ENCODE measurements at places on chromosomes 7 and 10.

DNA sequence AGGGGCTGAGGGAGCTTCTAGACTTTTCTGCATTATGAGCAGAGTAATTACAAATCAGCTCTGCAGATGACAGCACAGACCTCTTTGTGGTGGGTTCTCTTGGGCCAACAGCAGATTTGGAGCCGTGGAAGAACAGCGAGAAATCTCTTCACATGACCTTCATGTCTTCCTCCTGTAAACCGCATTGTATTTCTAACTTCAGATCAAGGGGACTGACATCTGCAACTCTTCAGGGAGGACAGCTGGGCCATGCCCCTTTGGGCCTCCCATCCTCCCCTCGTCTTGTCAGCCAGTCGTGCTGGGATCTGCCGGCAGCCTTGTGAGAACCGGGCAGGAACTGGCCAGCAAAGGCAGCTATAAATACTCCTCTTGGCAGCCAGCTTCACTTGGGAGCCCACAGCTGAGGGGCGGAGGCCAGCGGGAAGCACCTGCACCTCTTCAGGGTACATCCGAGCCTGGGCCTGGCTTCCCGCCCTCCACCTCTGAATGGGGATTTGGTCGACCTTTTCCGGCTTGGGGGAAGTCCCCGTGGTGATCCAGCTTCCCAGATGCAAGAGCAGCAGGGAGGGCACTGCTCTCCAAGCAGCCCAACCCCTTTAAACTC is 54.7 kb downstream of the STEAP1B start:
- DNase-seq = peak; percentile 76

- peak; percentile 45 for DNase-seq
Observed at GRCh38 chr10:97081621-97082235, 104.0 kb downstream of the SLIT1 start.

DNA sequence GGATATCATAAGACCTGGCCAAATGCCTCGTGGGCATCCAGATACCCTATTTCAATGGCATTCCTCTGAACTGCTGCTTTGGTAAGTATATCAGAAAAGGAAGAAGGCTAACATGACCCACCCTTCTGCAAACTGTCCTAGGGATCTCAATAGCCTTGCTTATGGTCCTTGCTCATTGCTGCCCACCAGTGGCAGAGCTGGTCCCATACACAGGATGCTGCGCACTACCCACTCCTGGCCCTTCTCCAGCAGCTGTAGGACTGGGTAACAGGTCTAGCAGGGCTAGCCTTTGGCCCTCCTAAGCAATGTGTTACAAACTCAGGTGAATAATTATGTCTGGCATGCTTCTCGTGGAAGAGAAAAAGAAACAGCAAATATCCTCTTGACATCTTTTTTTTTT is 72.5 kb downstream of the C10orf90 start:
- peak; percentile 28 for DNase-seq

- no peak for DNase-seq
Observed at GRCh38 chr7:142345811-142346210, 88.0 kb upstream of the PRSS58 start.

GRCh38 chr7:44294325-44295069 is 30.9 kb downstream of the CAMK2B start:
- no peak for DNase-seq

GRCh38 chr10:33267708-33268107 is 66.8 kb downstream of the NRP1 start:
- DNase-seq = no peak

DNA sequence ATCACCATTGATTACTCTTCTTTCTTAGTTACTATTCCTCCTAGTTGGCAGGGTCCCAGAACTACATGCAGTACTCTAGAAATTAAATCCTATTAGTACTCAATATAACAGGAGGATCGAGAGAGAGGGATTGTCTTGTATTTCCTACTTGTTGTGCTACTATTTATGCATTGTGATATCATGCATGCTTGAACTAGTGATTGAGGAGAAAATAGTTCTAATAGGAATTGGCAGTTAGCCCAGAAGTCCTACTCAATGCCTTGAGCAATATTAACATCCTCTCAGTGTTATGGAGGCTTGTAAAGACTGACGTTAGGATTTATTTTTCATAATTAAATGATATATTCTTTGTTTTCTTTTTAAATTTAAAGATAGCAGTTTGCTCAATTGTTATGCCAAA is 67.4 kb downstream of the FOXP2 start:
- DNase-seq = no peak

DNA sequence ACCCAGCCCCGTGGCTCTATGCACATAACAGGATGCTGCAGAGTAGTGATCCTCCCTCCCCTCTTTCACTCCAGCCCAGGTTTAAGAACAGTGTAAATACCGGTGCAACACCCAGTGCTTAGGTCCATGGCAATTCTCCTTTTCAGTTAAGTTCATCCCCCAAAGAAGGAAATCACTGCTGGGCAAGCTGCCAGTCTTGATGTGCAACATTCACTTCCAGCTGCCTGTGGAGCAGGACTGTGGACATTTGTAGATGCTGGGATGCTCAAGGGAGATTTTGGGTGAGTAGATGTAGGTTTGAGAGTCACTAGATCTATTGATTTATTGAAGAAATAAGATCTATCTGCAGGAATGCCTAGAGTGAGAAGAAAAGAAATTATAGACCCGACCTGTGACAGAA is 294.3 kb upstream of the KIAA1217 start:
- DNase-seq = no peak

GRCh38 chr10:120793088-120793487 is 58.1 kb upstream of the WDR11 start:
- no peak for DNase-seq

- no peak for DNase-seq
Observed at GRCh38 chr7:36635091-36635490, 89.2 kb downstream of the AOAH start.

- peak; percentile 16 for DNase-seq
Observed at GRCh38 chr10:12777840-12778585, 223.5 kb downstream of the CCDC3 start.

DNA sequence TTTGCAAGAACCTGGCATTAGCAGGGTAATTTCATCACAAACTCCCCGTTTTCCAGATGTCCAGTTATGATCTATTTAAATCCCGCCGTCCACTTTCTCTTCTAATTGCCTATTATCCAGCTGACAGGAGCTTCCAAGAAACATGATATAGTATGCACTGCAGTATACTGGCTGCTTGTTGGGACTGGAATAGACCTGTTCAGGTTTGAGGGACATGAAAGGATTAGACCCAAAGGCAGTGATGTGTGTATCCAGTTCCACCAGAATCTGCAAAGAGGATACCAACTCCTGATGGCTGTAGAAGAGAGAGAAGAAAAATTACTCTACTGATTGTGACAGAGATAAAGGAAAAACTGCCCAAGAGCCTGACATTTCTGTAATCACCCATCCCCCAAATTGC is 8.9 kb downstream of the MSS51 start:
- DNase-seq = no peak

DNA sequence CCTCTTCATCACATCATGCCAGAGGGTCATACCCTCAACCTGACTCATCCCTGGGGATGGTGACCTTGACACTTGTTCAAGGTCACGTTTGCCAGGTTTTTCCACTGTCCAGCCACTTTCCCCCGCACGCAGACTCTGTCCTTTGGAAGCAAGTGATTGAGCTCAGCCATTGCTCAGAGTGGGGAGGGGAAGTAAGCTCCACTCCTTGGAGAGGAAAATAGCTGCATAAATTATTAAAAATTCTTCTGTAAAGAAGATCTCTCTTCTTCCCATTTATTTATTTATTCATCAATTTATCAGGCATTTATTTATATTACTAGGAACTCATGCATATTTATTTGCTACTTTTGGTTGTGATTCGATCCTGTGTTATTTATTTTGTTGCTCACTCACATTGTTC is 88.0 kb downstream of the GLRX3 start:
- no peak for DNase-seq
